CD4-positive, alpha-beta T cell (primary cell): ENCODE measurements at places on chromosomes 11 and 22.

GRCh38 chr11:122345586-122345985 is 229.6 kb upstream of the BLID start:
- H3K4me1 ChIP-seq = no peaks in the 10 kb centered on the region
- no peak for DNase-seq
- no peak overlapping the region for H3K4me3 ChIP-seq

DNA sequence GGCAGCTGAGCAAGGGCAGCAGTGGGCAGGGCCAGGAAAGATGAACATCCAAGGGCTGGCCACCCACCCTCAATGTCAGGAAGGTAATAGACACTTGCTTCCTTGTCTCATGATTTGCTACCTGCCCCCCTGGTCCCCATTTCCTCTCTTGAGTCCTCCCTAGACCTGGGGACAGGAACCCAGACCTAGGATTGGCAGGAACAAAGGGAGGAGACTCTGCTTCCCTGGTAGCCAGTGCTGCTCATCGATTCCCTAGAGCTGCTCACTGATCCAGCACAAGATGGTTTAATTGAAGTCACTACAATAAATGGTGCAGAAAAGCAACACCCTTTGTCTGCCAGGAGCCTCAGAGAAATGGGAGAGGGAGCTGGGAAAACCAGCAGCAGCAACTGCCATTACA is 67.8 kb upstream of the CHST1 start:
- no peaks in the 10 kb centered on the region for H3K4me1 ChIP-seq
- H3K27me3 ChIP-seq = no peaks in the 10 kb centered on the region
- H3K27ac ChIP-seq = no peak overlapping the region
- no peak overlapping the region for H3K4me3 ChIP-seq

- no peak overlapping the region for H3K4me3 ChIP-seq
- no peak overlapping the region for H3K27ac ChIP-seq
- DNase-seq = no peak
- no peaks in the 10 kb centered on the region for H3K27me3 ChIP-seq
- H3K4me1 ChIP-seq = peaks cover 12% of the 10 kb centered on the region
- H3K36me3 ChIP-seq = no peaks in the 10 kb centered on the region
Observed at GRCh38 chr11:69044111-69045013, 4.4 kb upstream of the TPCN2 start.

DNA sequence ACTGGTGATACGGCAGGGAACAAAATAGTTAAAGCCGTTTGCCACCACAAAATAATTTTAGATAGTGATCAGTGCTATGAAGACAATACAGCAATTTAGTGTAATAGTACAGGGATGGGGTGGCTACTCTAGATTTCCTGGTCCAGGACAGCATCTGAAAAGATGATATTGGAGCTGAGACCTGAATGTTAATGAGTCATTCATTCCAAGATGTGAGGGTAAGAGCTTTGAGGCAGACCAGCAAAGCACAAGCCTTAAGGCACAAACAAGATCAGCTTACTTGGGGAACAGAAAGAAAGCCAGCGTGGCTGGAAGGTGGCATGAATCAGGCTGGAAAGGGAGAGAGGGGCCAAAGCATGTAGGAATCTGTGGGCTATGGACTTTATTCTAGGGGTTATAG is 132.3 kb downstream of the TRIM44 start:
- peaks cover 2% of the 10 kb centered on the region for H3K36me3 ChIP-seq
- H3K27ac ChIP-seq = no peak overlapping the region
- DNase-seq = no peak
- H3K4me3 ChIP-seq = no peak overlapping the region

DNA sequence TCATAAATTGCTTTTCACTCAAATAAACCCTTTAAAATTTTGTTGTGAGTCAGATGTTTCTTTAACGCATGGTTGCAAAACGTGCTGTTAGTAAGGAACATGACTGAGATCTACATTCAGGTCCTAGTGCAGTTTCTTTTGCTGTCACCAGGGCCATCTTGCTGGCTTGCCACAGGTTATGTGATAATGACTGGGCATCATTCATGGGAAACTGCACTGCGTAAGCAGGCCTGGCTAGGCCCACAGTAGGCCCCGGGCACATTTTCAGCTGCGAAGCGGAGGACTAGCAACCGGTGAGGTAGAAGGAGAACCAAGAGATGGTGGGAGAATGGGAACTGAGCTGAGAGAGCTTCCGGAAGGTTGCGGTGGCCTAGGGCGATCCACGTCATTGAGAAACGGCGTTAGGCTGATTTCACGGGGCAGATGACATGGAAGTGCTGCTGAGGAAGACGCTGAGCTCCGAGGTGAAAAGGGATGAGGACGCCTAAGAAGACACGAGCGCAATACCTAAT is 3.2 kb upstream of the KLHDC7B start:
- no peak overlapping the region for H3K4me3 ChIP-seq
- no peak for DNase-seq
- H3K27me3 ChIP-seq = no peaks in the 10 kb centered on the region
- H3K4me1 ChIP-seq = peaks cover 64% of the 10 kb centered on the region
- H3K27ac ChIP-seq = peak overlapping the region; percentile 27

DNA sequence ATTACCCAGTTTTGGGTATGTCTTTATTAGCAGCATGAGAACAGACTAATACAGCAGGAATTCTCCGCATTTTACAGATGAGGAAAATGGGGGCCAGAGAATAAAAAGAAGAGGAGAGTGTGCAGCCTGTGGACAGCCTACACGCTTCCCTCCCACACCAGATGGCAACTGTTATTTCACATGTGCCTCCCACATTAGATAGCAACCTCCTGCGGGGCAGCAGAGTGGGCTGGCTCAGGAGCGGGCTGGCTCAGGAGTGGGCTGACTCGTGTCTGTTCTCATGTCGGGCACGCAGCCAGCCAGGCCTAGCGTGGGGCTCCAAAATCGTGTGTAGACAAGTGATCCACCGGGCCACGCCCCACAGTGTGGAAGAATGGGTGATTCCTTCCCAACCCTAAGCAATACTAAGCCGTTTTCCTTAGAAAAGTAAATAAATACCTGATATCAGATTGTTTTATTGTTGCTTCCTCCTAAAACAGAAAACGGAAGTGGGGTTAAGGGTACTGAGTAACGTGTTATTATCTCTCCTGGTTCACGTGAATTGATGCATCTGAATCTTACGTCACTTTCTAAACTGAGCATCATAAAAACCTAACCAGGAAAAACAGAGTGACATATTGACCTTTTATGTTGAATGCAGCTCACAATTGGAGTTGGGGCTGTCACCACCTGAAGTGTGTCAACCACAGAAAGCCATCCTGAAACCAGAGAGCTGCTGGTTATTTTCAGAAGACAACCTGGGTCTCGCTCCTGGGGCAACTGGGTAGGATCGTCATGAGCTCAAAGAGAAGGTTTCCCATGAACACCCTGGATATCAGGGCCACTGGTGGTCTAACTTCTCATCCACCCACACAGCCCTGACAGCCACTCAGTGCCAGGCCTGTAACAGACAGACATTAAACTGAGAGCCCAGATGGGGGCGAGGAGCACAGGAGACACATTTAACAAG is 3.3 kb downstream of the TTLL1 start:
- H3K27me3 ChIP-seq = no peaks in the 10 kb centered on the region
- no peak overlapping the region for H3K27ac ChIP-seq
- H3K4me3 ChIP-seq = no peak overlapping the region
- H3K36me3 ChIP-seq = peaks cover 2% of the 10 kb centered on the region
- peaks cover 31% of the 10 kb centered on the region for H3K4me1 ChIP-seq

- no peak overlapping the region for H3K27ac ChIP-seq
- H3K36me3 ChIP-seq = no peaks in the 10 kb centered on the region
- H3K4me1 ChIP-seq = no peaks in the 10 kb centered on the region
- H3K4me3 ChIP-seq = no peak overlapping the region
Observed at GRCh38 chr11:102940714-102941588, 14.6 kb downstream of the MMP13 start.

DNA sequence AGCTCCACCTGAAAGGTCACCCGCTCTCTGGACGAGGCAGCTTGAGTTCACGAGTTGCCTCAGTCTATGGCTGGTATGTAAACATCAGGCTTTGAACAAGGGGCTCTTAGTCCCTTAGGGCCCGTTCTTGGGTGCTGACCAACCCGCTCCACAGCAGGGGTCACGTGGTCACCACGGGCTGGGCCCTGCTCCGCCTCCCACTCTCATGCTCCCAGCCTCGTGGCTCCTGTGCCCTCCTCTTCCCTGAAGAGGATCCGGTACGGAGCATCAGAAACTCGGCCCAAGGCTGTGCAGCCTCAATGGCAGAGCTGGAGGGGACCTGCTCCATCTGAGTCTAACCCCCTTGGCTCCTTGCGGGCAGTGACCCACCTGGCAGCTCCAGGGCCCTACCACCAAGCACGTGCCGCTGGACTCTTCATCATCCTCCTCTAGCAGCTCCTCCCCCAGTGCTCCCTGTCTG is 54.2 kb upstream of the TTLL12 start:
- no peak overlapping the region for H3K4me3 ChIP-seq
- H3K4me1 ChIP-seq = no peaks in the 10 kb centered on the region
- no peak overlapping the region for H3K27ac ChIP-seq
- DNase-seq = no peak

DNA sequence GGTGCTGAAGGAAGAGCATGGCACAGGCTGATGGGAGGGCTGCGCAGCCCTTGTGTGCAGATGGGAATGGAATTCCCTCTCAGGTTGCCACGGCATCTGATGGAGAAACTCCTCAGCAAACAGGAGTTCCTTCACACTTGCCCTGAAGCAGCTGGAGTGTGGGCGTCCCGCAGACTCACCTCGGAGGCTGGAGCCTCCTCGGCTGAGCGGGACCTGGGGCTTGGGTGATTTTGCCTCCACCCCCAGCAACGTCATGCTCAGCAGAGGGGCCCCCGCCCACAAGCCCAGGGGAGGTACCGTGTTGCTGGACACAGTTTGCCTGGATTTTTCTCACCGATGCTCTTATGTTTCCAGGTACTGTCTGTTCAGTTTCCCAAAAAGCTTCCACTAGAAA is 63.4 kb downstream of the MYO7A start:
- no peak overlapping the region for H3K27ac ChIP-seq
- DNase-seq = no peak
- no peaks in the 10 kb centered on the region for H3K27me3 ChIP-seq
- H3K36me3 ChIP-seq = no peaks in the 10 kb centered on the region

GRCh38 chr22:24205438-24206195 is 24.3 kb downstream of the SUSD2 start:
- H3K36me3 ChIP-seq = no peaks in the 10 kb centered on the region
- no peak for DNase-seq
- H3K4me1 ChIP-seq = peaks cover 15% of the 10 kb centered on the region
- no peaks in the 10 kb centered on the region for H3K27me3 ChIP-seq

DNA sequence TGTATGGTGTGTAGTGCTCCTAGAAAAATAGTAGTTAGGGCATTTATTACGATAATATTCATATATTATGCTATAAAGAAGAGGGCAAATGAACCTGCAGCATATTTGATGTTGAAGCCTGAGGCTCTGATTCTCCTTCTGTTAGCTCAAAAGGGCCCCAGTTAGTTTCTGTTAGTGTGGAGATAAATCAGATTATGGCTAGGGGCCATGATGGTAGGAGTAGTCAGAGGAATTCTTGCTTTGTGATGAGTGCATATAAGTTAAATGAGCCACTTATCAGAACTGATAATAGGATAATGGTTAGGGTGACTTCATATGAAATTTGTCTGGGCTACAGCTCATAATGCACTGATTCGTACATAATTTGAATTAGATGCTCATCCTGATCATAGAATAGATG is 298.4 kb downstream of the DYNC2H1 start:
- DNase-seq = no peak
- no peaks in the 10 kb centered on the region for H3K36me3 ChIP-seq
- no peak overlapping the region for H3K27ac ChIP-seq
- no peaks in the 10 kb centered on the region for H3K4me1 ChIP-seq
- no peak overlapping the region for H3K4me3 ChIP-seq
- H3K27me3 ChIP-seq = no peaks in the 10 kb centered on the region

GRCh38 chr11:12854829-12855228 is 154.3 kb upstream of the RASSF10 start:
- no peak for DNase-seq
- no peaks in the 10 kb centered on the region for H3K4me1 ChIP-seq
- H3K27ac ChIP-seq = no peak overlapping the region
- no peaks in the 10 kb centered on the region for H3K36me3 ChIP-seq
- no peak overlapping the region for H3K4me3 ChIP-seq

DNA sequence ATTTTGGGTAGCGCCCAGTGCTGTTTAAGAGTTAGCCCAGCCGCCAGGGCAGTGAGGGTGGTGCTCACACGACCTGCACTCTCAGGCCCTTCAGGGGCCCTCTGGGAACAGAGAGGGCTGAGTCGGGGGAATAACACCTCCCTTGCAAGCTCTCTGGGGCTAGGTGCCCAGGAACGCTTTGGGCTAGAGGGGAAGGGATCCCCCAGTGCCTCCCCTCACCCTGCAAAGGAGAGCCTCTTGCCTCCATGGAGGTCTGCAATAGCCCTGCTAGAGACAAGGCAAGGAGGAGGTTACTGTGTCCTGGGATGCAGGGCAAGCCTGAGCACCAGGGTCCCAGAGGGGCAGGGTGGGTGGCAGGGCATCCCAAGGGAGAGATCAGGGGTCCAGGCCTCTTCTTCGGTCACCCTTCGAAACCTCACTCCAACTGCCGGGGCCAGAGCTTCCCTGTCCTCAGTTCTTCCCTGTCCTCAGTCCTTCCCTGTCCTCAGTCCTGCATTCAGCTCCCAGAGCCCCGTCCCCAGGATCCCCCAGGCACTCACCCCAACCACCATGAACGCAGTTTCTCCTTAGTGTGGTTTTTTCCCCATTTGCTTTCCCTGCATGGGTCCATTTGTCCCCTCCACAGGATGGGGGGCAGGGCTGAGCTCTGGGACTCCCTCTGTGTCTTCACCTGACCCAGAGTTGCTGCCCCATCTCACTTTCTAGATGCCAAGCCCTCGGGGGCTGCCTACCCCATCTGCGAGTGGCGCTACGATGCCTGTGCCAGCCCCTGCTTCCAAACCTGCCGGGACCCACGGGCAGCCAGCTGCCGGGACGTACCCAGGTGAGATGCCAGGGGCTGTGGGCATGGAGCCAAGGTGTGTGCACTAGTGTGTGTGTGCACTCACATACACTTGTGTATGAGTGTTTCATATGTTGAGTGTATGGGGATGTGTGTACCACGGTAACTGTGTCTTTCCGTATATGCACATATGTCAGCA is 60.8 kb downstream of the OTOG start:
- no peak overlapping the region for H3K4me3 ChIP-seq
- no peak for DNase-seq
- H3K36me3 ChIP-seq = no peaks in the 10 kb centered on the region
- no peaks in the 10 kb centered on the region for H3K27me3 ChIP-seq

DNA sequence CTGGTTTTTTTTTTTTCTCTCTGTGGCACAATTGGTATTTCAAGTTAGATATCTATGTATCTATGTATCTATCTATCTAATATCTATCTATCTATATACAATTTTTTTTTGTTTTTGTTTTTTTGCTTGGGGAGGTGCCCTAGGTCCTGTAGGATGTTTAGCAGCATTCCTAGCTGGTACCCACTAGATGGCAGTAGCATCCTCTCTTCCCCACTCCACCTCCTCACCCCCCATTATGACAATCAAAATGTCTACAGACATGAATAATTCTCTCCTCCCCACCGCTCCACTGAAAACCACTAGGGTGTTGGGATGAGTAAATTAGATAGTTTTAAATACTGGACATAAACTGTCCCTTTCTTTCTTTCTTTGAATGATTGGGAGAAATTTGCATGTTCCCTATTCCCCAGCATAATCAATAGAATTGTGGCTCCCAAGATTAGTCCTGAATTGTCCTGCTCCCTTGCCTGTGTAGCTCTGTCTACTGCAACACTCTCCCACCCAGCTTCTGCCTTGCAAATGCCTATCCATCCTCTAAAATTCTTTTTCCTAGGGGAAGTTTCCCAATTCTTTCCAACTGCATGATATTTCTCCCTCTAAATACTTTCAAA is 1152.4 kb downstream of the LRRC4C start:
- no peaks in the 10 kb centered on the region for H3K4me1 ChIP-seq
- no peak for DNase-seq
- H3K4me3 ChIP-seq = no peak overlapping the region
- H3K27me3 ChIP-seq = no peaks in the 10 kb centered on the region
